Esophagus muscularis mucosa (tissue), 4 donors: ENCODE measurements at places on chromosomes 1 and 21.

GRCh38 chr1:8742022-8742924, 75.2 kb downstream of the RERE start:
- DNase-seq = no peak
- H3K27me3 ChIP-seq = no peaks in the 10 kb centered on the region
- no peak overlapping the region for H3K27ac ChIP-seq

- H3K36me3 ChIP-seq = no peaks in the 10 kb centered on the region
- H3K27ac ChIP-seq = no peak overlapping the region
- no peak overlapping the region for H3K4me3 ChIP-seq
- no peaks in the 10 kb centered on the region for H3K27me3 ChIP-seq
Measured at GRCh38 chr21:42809577-42810475, 69.5 kb downstream of the WDR4 start.

DNA sequence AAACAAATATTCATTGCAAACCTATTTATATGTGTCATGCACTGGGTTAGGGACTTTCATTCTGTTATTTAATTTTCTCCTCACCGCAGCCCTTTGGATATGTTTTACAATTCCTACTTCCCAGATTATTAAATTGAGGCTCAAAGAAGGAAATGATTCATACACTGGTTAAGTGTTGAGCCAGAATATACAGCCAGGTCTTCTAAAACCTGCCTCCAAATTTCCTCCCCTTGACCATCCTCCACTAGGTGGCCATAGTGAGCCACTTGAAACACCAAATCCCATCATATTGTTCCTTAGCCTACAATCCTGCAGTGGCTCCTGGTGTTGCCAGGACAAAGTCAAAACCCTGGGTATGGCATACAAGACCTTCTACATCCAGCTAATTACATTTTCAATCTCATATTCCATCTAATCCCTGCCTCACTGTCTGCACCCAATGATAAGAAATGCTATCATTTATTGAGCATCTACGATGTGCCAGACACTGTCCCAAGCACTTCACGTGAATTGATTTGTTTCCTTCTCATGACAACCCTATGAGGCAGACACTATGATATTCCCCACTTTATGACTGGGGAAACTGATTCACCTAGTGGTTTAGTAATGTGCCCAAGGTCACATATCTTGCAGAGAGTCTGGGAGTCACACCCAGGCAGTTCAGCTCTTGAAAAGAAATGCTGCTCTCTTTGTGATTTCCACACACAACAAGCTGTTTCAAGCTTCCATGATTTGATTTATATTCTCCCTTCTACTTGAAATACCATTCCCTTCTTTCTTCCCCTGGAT, 23.6 kb upstream of the KIRREL1 start:
- H3K27me3 ChIP-seq = no peaks in the 10 kb centered on the region
- DNase-seq = no peak
- no peak overlapping the region for H3K4me3 ChIP-seq
- peaks cover 7% of the 10 kb centered on the region for H3K4me1 ChIP-seq

GRCh38 chr1:195745189-195746010, 862.8 kb downstream of the KCNT2 start:
- H3K36me3 ChIP-seq = no peaks in the 10 kb centered on the region
- H3K4me1 ChIP-seq = no peaks in the 10 kb centered on the region
- DNase-seq = no peak
- H3K27me3 ChIP-seq = no peaks in the 10 kb centered on the region

- H3K27me3 ChIP-seq = peaks cover 13% of the 10 kb centered on the region
- no peaks in the 10 kb centered on the region for H3K4me1 ChIP-seq
- H3K36me3 ChIP-seq = no peaks in the 10 kb centered on the region
- H3K4me3 ChIP-seq = no peak overlapping the region
- H3K27ac ChIP-seq = no peak overlapping the region
Measured at GRCh38 chr1:226444901-226445300, 37.0 kb upstream of the PARP1 start.

- H3K36me3 ChIP-seq = no peaks in the 10 kb centered on the region
Measured at GRCh38 chr21:37792046-37792445, 124.2 kb downstream of the KCNJ6 start.

DNA sequence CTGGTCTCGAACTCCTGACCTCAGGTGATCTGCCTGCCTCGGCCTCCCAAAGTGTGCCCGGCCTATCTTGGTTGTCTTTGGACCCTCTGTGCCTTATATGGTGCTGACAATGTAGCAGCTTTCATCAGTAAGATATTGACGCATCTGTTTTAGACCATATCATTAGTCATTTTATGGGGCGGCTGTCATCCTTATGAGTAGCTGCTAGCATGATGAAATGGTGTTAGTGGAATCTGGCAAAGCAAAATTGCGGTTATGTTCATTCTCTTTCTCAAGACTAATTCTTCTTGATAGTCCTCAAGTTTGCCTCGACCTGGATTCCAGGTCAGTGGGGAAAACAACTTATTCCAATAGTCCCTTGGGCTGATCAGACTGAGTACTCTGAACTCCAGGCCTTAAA, 199.9 kb downstream of the PRDM2 start:
- no peaks in the 10 kb centered on the region for H3K27me3 ChIP-seq
- H3K4me3 ChIP-seq = no peak overlapping the region
- no peak for DNase-seq
- H3K27ac ChIP-seq = no peak overlapping the region
- no peaks in the 10 kb centered on the region for H3K4me1 ChIP-seq

DNA sequence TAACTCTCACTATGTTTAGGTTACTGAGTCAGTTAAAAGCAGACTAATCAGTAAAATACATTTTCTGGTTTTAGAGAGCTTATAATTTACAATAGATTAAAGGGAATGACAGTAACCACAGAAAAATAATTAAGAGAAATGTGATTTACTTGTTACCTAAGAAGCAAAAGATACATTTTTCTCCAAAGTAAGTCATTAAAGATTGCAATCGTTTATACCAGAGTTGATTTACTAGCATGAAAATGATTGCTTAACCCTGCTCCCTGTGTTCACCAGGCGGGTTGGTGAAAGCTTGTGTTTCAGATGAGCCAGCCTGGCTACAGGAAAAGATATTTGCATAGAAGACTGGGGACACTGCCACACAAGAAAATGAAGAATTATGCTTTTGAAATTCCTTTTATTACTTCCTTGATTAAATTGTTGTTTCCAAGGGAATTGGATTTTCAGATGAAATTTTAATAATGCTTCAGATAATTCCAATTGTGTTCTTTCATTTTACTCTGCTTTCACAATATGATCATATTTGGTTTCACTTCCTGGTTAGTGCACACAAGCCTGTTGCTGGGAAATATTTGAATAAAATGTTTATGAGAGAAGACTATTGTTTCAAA, 27.9 kb downstream of the LRRC8B start:
- H3K4me1 ChIP-seq = peaks cover 27% of the 10 kb centered on the region
- no peak for DNase-seq
- H3K27ac ChIP-seq = peak overlapping the region; percentile 3
- no peaks in the 10 kb centered on the region for H3K27me3 ChIP-seq
- no peak overlapping the region for H3K4me3 ChIP-seq

DNA sequence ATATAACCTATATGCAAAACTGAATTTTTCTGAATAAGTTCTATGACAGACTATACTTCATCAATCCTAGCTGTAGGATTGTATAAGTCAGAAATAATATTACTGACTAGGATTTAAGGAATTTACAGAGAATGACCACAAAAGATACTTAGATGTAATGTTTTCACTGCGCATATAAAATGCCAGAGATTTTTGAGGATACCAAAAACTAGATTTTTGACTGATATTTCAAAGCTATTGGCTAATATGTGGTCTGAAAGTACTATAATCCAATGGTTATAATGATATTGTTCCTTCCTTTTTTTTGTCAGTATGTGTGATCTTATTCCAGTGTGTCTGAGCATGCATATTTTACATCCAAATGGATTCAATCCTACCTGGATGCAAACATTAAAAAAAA, 17.0 kb upstream of the IFI44L start:
- no peak for DNase-seq
- H3K4me3 ChIP-seq = no peak overlapping the region
- no peaks in the 10 kb centered on the region for H3K36me3 ChIP-seq
- H3K27ac ChIP-seq = no peak overlapping the region
- peaks cover 4% of the 10 kb centered on the region for H3K4me1 ChIP-seq
- H3K27me3 ChIP-seq = no peaks in the 10 kb centered on the region

GRCh38 chr1:64082459-64082858, 121.0 kb upstream of the UBE2U start:
- DNase-seq = no peak
- no peaks in the 10 kb centered on the region for H3K4me1 ChIP-seq
- no peaks in the 10 kb centered on the region for H3K36me3 ChIP-seq
- H3K27ac ChIP-seq = no peak overlapping the region
- H3K27me3 ChIP-seq = no peaks in the 10 kb centered on the region

DNA sequence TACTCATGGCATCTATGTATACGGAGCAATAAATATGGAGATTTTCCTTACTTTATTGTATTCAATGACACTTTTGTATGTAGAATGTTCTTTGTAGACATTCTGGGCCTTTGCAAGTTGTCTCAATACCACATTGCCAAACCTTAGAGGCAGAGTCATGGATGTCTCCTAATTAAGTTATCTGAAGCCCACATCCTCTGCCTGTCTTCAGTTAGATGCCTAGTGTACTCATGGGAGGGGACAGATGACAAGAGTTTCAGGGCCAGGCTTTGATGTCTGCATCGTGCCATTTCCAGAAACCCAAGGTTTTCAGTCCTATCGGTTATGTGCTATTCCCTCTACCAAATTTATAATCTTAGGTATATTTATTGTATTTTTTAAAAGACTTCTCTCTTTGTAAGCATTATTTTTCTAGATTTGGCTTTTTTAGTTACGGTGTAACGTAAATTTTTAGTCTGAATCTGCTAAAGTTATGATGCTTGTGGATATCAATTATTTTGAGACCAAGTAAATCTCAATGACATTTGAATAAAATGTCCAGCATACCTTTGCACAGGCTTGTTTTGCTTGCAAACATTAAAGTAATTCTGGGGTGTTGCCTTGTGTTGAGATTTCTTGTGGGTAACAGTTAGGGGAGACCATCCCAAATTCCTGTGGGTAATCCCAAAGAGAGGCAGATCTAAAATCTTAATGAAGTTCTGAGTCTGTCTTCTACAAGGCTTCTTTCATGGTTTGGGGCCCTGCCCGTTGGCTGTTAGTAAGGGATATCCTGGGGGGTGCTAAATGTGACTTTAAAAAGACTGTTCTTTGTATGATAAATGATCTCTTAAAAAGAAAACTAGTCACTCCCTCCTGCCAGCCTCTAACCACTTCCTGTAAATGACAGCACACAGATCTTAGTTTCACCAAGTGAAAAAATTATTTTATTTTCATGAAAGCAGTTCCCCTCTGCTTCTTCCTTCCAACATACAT, 8.0 kb upstream of the MACF1 start:
- DNase-seq = no peak
- H3K27me3 ChIP-seq = no peaks in the 10 kb centered on the region
- H3K4me3 ChIP-seq = no peak overlapping the region
- peak overlapping the region; percentile 94 for H3K27ac ChIP-seq
- H3K4me1 ChIP-seq = peaks cover 74% of the 10 kb centered on the region
- H3K36me3 ChIP-seq = no peaks in the 10 kb centered on the region

- no peaks in the 10 kb centered on the region for H3K27me3 ChIP-seq
- no peaks in the 10 kb centered on the region for H3K36me3 ChIP-seq
- H3K4me1 ChIP-seq = peaks cover 6% of the 10 kb centered on the region
- DNase-seq = peak; percentile 95
Measured at GRCh38 chr1:184982002-184982954, 8.0 kb upstream of the NIBAN1 start.

DNA sequence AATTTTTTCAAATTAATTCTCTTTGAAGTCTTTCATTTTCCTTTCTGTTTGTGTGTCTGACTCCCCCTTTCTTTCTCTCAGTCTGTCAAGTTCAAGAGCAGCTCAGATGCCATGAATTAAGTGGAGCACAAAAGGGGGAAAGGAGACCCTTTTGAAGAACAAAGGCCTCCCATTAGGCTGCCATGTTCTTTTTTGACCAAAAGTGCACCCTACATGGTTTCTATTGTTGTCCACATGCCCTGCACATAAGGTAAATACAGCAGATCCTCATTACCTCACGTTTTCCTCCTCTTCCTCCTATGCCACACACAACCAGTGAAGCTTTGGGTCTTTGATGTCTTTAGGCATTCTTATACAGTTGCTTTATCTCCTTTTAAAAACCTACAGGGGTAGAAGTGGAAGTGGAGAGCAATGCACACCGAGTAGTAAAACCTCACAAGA, 47.7 kb downstream of the POU2F1 start:
- no peaks in the 10 kb centered on the region for H3K27me3 ChIP-seq
- no peak overlapping the region for H3K27ac ChIP-seq
- no peaks in the 10 kb centered on the region for H3K36me3 ChIP-seq
- no peak overlapping the region for H3K4me3 ChIP-seq
- DNase-seq = no peak

DNA sequence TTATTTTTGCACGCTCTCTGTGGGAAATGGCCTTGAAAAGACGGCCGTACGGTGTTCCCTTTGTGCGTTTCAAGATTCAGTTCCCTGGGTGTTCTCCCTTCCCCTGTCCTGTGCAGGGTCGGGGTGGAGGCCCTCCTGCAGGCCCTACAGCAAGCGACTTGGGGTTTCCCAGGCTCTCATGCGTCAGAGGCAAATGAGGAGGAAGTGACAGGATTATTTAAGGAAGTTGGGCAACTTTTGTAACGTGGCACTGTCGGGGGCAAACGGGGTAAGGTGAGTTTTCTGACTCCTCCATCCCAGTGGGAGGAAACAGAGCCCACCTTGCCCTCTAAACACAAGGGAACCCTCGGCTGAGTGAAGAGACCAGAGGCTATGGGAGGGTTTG, 16.1 kb upstream of the AJAP1 start:
- DNase-seq = no peak
- H3K4me3 ChIP-seq = no peak overlapping the region
- H3K36me3 ChIP-seq = no peaks in the 10 kb centered on the region
- no peaks in the 10 kb centered on the region for H3K4me1 ChIP-seq
- H3K27me3 ChIP-seq = no peaks in the 10 kb centered on the region

- no peaks in the 10 kb centered on the region for H3K36me3 ChIP-seq
- no peak overlapping the region for H3K4me3 ChIP-seq
- H3K27me3 ChIP-seq = no peaks in the 10 kb centered on the region
- H3K4me1 ChIP-seq = peaks cover 28% of the 10 kb centered on the region
- no peak for DNase-seq
Measured at GRCh38 chr1:207956986-207957385, 46.1 kb upstream of the CD34 start.

DNA sequence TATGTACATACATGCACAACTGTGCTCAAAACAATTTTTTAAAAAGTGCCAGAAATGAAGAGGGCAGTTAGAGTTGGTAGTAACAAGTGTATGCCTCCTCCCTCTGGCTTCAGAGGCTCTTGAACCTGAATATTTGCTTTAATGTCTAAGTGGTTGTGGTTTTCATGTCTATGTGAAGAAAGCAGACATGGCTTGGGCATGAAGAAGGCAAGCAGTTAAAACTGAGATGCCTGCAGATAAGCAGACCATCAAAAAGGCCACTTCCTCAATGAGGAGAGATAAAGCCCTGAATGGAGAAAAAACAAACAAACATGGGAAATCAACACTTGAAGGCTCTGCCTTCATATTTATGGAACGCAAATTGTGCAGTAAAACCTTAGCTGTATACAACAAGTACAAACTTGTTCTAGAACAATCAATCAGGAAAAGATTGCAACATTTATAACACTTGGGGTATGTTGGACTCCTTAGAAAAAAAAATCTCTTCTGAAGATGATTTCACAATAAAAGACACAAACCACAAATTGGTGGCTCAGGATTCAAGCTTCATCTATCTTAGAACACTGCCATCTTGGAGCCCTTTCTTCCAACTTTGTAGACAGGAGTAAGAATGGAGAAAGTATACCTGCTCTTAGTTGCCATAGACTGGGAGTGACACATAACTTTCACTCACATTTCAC, 52.7 kb upstream of the PLA2G4A start:
- no peaks in the 10 kb centered on the region for H3K4me1 ChIP-seq
- DNase-seq = no peak
- no peak overlapping the region for H3K4me3 ChIP-seq
- no peaks in the 10 kb centered on the region for H3K27me3 ChIP-seq
